ENCODE measurements at places on chromosomes 1 and 21. TPM values are rescaled to one million over a fixed set of nuclear protein-coding genes. Genes with fewer than 3 reads are reported as not detected.
A peak's percentile ranks its signal among the peaks of the same experiment; 100 is the strongest.

- no peaks in the 10 kb centered on the region for H3K27me3 ChIP-seq
- peak overlapping the region; percentile 98 for H3K27ac ChIP-seq
- no peak for DNase-seq
- H3K36me3 ChIP-seq: peaks cover 21% of the 10 kb centered on the region
Measured at GRCh38 chr1:209705033-209705598, 470 bp downstream of the HSD11B1 start.

Gene FAM76A
- 5.1 TPM for total RNA-seq

Gene IQCC
- 0.43 TPM for total RNA-seq

GRCh38 chr1:171507435-171507834 is 22.1 kb downstream of the PRRC2C start:
- H3K27me3 ChIP-seq: no peaks in the 10 kb centered on the region
- no peaks in the 10 kb centered on the region for H3K36me3 ChIP-seq
- no peaks in the 10 kb centered on the region for H3K4me1 ChIP-seq
- no peak overlapping the region for H3K4me3 ChIP-seq
- no peak overlapping the region for H3K27ac ChIP-seq

DNA sequence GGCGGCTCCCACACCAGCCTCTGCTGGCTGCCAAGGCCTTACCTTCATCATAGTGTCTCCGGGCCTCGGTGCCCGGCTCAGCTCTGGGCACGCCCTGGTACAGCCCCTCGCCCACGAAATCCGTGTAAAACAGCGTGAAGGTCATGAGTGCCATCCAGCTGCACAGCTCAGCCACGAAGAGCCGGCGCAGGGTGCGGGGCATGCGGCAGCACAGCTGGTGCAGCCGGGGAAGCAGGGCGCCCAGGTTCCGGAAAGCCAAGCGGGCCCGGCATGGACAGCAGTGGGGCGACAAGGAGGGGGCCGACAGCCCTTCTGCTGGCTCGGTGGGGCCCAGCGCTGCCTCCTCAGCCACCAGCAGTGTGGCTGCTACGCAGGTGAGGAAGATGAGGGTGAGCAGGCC is 17.5 kb downstream of the SLC45A3 start:
- peaks cover 34% of the 10 kb centered on the region for H3K4me1 ChIP-seq
- DNase-seq: no peak
- H3K27ac ChIP-seq: no peak overlapping the region
- no peaks in the 10 kb centered on the region for H3K27me3 ChIP-seq

Gene CHIA
- not detected for total RNA-seq

- H3K27me3 ChIP-seq: no peaks in the 10 kb centered on the region
- H3K4me3 ChIP-seq: no peak overlapping the region
- H3K36me3 ChIP-seq: no peaks in the 10 kb centered on the region
- H3K4me1 ChIP-seq: no peaks in the 10 kb centered on the region
- H3K27ac ChIP-seq: no peak overlapping the region
Measured at GRCh38 chr1:64546013-64546412, 76.1 kb downstream of the CACHD1 start.

- H3K4me1 ChIP-seq: no peaks in the 10 kb centered on the region
- no peaks in the 10 kb centered on the region for H3K27me3 ChIP-seq
- H3K4me3 ChIP-seq: no peak overlapping the region
- H3K36me3 ChIP-seq: no peaks in the 10 kb centered on the region
- no peak for DNase-seq
- no peak overlapping the region for H3K27ac ChIP-seq
Measured at GRCh38 chr1:62307895-62308492, 11.2 kb downstream of the KANK4 start.

Gene GUCA2B
- not detected for total RNA-seq

DNA sequence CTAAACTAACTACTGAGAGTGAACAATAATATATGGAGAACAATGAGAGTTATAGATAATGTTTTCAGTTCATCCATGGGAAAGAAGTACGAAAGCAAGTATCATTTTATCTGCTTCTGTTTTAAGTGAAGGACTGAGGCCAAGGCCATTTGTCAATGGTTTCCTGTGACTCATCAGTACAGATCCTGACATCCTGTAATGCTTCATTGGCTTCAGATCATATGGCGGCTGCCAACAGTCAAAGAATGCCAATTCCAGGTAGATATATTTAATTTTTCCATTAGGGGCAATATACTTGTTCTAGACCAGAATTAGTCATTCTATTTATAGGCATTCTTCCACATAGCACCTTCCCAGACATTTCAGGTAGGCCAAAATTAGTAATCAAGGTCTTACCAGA is 97.3 kb downstream of the USH2A start:
- no peak overlapping the region for H3K27ac ChIP-seq
- H3K4me1 ChIP-seq: no peaks in the 10 kb centered on the region
- H3K4me3 ChIP-seq: no peak overlapping the region
- no peaks in the 10 kb centered on the region for H3K27me3 ChIP-seq

GRCh38 chr1:48931506-48932192 is 155.0 kb upstream of the BEND5 start:
- no peak overlapping the region for H3K27ac ChIP-seq
- no peak for DNase-seq
- no peaks in the 10 kb centered on the region for H3K4me1 ChIP-seq
- no peaks in the 10 kb centered on the region for H3K27me3 ChIP-seq
- H3K4me3 ChIP-seq: no peak overlapping the region

Gene NPHS2
- not detected for total RNA-seq

DNA sequence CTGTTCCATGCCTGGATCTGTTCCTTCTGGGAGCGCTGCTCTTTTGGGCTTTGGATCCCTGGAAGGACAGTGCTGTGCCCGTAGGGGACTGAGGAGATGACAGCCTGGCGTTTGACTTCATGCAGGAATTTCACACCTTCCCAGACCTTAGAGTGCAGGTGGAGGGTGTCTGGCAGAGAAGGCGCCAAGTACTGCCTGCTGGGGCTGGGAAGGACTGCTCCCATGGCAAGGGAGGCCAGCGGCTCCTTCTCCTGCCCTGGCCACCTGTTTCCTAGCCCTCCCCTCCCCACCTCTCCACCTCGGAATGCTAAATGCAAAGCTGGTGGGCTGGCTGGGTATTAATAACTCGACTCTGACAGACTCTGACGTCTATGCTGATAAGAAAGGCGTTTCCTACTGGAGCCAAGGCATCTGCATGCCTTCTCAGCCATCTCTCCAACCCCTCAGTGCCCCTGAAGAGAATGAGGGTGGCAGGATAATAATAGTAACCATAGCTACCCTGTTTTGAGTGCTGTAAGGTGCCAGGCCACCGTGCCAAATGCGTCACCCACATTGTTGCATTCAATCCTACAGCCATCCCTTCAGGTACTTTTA is 17.5 kb upstream of the PDIK1L start:
- H3K36me3 ChIP-seq: no peaks in the 10 kb centered on the region
- H3K27ac ChIP-seq: no peak overlapping the region
- H3K4me1 ChIP-seq: no peaks in the 10 kb centered on the region
- DNase-seq: no peak
- no peaks in the 10 kb centered on the region for H3K27me3 ChIP-seq

DNA sequence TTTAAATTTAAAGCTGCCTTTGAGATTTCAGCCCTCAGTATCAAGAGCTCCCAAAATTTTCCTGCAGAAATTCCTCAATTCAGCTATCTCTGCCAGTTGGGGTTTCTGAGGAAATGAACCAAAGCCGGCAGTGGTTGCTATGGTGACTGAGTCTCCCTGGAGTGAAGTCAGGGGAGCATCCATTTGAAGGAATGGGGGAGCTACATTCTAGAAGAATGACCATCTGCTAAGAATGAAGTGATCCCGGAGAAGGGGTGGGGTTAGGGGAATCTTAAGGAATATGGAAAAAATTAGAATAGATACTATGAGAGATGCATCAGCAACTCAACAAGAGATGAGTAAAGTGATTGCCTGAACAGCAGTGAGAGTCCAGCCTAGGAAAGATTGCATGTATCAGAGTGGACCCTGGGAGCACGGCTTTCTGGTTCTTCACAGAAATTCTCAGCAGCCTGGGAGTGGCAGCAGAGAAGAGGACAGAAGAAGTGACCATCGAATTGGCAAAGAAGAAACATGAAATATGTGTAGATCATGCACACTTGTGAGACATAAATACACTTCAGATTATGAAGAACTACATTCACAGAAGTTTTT is 94.7 kb downstream of the CHD1L start:
- H3K36me3 ChIP-seq: no peaks in the 10 kb centered on the region
- no peak for DNase-seq
- H3K27ac ChIP-seq: no peak overlapping the region
- H3K4me3 ChIP-seq: no peak overlapping the region
- H3K4me1 ChIP-seq: no peaks in the 10 kb centered on the region

Data from right lobe of liver (tissue), 6 donors.